Activated CD4-positive, alpha-beta T cell treated with anti-CD3 and anti-CD28 coated beads, Interleukin-2, amount 10 ng/mL, durations not matched to agents 7 days and 5 days (primary cell): ENCODE measurements at places on chromosomes 3 and 15. TPM values are rescaled to one million over a fixed set of nuclear protein-coding genes. Genes with fewer than 3 reads are reported as not detected.

DNA sequence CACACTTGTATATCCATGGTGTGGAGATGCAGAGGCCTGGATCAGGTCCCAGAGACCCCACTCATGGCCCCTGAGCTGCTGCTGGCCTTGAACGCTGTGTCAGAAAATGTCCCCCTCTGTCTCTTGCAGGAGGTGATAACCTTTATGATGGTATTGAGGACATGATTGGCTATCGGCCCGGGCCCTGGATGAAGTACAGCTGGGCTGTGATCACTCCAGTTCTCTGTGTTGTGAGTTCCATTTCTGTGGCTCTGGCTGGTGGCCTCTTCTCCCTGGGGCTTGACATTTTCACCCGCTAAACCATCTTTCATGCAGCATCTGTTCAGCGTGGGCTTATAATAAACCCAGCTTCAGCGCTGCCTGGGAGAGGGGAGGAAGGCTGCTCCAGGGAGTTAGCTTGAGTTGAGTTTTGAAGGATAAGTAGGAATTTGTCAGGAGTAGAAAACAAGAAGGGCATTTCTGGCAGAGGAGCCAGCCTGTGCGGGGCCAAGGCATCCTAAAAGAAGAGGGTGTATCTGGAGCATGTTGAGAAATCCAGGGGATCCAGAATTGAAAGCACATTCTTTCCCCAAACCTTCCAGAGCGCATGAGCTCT, 61.1 kb downstream of the GRIP2 start:
- DNase-seq = no peak

DNA sequence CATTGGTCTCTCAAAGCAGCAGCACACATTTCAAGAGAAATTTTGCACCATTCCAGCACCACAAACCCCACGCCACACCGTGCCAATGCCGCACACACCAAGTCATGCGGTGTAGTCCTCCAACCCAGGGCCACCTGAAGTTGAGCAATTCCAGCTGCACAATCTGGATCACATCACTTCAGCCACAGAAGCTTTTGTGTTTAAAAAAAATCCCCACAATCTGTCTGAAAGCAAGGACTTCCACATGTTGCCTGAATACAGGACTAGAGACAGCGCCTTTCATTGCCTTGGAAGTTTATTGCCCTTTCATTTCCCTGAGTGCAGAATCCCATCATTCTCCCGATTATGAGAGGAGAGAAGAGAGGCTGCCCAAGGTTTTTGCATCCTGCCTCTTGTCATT, 175.6 kb upstream of the BCL6 start:
- no peak for DNase-seq

DNA sequence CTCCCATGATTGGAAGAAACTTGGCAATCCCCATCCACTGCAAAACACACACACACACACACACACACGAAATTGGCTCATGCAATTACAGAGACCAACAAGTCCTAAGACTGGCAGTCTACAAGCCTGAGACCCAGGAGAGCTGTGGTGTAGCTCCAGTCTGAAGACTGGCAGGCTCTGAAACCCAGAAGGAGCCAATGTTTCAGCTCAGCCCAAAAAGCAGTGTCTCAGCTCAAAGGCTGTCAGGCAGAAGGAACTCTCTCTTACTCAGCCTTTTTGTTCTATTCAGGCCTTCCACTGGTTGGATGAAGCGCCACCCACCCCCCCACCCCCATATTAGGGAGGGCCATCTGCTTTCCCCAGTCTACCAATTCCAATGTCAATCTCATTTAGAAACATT, 32.1 kb downstream of the MESD start:
- DNase-seq = no peak

The HHATL gene
- not detected for total RNA-seq

The ZBED2 gene
- 3.6 TPM for total RNA-seq

The DUOX2 gene
- total RNA-seq = 0.02 TPM

- no peak for DNase-seq
These were observed 13.2 kb downstream of the LIMD1 start for GRCh38 chr3:45607790-45608189.

The EBLN2 gene
- 6.9 TPM for total RNA-seq

DNA sequence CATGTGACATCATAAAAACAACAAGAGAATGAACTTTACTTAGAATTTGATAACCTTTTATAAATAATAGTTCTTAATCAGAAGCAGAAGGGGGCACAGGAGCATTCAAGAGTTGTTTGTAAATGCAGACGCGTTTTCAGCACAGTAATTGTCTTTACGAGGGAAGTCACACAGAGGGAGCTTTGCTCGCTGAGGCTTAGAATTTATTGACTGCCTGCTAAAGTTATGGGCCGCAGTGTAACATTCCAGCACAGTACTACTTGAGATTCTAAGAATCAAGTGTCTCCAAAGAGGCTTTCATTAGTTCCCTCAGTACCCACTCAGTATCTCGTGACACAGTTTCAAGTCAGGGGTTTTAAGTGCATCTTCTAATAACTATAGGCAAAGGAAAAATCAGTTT, 288.7 kb downstream of the NR2F2 start:
- no peak for DNase-seq

The IL17RB gene
- total RNA-seq = 3.7 TPM

DNA sequence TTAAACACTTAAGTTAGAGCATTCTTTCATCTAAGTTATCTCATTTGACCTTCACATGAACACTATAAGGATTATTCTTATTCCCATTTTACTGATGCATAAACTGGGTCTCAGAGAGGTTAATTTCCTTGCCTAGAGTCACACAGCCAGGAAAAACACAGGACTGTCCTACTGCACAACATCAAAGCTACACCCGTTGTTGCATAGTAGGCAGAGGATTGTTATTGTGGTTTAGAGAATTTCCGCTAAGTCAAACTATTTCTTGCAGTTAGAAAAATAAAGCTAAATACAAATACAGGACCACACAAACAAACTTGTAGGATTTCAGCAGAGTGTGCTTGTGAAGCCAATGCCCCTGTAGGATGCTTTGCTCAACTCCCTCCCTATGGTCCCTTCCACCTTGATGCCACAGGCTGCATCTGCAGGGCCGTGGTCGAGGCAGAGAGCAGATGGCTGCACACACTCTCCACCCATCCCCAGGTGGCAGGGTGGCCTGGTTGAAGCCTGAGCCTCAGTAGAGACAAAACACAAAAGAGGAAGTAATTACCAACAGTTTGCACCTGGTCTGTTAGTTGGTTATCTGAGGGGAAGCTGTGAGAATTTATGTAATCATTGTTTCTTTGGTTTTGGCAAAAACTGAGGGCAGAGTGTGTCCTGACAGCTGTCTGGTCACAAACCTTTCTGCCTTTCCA, 41.1 kb upstream of the SKOR1 start:
- peak; percentile 42 for DNase-seq

- DNase-seq = no peak
These were observed 342.9 kb downstream of the THSD4 start for GRCh38 chr15:71458089-71458660.

GRCh38 chr3:171383206-171384018, 76.8 kb downstream of the TNIK start:
- DNase-seq = no peak

DNA sequence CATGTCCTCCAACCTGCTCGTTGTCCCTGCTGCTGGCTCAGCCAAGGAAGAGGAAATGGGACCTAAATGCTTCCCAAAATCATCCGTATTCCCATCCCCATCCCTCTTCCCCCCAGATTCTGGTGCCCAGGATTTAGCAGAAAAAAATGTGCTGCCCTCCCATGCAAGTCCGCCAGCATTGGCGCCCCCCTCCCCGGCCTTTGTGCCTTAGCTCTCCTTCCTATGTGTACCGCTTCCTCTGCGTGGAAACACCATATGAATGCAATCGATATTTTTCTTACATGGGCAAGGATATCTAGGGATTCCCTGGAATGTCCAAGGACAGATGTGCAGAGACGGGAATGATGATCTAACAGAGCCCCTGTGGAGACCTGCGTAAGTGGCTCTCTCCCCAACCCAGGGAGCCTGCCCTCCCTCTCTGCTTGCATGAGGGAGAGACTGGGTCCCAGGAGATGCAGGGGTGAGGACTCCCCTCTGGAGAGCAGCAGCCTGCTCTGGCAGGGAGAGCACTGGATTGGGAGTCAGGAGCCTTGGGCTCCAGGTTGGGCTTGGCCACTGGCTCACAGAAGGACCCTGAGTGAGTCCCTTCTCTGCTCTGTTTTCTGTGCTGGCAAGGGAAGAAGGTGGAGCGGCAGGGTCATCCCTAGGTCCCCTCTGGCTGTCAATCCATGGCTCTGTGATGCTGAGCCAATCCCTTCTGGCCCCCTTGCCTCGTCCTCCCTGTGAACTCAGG, 227.2 kb downstream of the XXYLT1 start:
- no peak for DNase-seq

GRCh38 chr3:149010504-149010951, 19.2 kb downstream of the GYG1 start:
- no peak for DNase-seq

The IL17RD gene
- not detected for total RNA-seq

DNA sequence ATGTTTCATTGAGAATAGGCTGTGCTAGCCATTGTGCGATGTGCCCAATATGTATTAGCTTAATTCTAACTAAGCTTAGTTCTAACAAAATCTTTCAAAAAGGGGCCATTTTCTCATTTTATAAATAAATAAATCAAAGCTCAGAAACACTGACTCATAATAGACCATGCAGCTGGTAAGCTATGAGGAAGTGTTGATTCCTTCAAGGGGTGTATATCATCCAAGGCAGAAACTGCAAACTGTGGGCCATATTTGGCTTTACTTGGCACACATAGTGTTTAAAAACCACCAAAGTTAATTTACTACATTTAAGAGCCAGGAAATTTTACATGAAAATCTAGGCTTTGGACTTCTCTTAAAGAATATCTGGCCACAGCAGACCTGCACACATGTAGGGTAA, 136.5 kb downstream of the ZNF621 start:
- no peak for DNase-seq

DNA sequence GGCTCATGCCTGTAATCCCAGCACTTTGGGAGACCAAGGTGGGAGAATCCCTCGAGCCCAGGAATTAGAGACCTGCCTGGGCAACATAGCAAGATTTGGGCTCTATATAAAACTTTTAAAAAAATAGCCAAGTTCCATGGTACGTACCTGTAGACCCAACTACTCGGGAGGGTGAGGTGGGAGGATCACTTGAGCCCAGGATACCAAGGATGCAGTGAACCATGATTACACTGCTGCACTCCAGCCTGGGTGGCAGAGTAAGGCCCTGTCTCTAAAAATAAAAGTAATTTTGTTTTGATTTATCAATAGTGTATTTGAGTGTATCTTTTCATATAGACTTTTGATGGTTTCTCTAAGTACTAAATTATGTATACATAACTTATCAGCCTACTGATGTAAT, 63.1 kb downstream of the LSM3 start:
- DNase-seq = no peak

DNA sequence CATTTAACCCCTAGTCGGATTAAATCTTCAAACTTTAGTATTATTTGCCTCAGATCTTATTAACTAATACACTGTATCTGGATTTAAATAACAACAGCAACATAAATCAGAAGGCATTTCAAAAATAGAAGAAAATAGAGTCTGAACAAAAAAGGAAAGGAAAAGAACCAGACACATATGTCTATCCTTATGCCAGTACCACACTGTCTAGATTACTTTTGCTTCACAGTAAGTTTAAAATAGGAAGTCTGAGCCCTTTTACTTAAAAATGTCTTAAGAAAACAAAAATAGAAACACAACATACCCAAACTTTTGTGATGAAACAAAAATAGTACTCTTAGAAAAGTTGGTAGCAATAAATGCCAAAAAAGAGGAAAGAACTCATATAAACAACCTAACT, 1615.8 kb downstream of the SI start:
- no peak for DNase-seq

DNA sequence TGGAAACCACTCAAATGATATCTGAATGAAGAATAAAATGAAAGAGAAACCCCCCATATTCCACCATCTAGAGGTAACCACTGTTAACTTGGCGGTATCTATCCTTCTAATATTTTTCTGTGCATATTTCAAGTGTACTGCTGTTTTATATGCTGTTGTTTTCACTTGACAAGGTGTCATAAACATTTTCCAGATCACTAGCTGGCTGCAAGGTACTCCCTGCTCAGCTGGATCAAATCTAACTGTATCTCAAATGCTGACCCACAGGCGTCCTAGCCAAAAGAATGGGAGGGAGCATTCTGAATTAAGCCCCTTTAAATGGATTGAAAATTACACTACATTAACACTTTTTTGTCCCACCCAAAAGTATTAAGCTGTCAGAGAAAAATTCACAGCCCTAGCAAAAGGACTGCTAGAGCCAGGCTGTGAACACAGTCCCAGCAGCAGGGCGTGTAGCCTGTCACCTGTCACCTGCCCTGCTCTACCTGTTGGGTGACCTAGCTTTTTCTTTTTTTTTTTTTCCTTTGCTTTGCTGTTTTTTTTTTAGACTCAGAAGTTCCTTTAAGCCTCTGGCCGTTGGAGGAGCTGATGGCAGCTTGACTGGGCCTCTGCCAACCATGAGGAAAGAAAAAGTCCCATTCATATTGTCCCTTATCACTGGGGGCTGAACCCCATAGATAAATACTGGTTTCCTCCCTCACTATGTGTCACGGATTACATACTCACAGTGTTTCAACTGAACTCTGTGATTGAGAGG, 93.7 kb upstream of the TSC22D2 start:
- DNase-seq = no peak

GRCh38 chr3:157131861-157132260, 28.1 kb downstream of the CCNL1 start:
- no peak for DNase-seq

The ACP3 gene
- total RNA-seq = not detected

GRCh38 chr15:92362001-92362350, 31.7 kb upstream of the ST8SIA2 start:
- DNase-seq = no peak

GRCh38 chr3:11637901-11638458, 5.7 kb downstream of the VGLL4 start:
- no peak for DNase-seq

- DNase-seq = no peak
These were observed 129.1 kb upstream of the TGFBR2 start for GRCh38 chr3:30477149-30477921.

DNA sequence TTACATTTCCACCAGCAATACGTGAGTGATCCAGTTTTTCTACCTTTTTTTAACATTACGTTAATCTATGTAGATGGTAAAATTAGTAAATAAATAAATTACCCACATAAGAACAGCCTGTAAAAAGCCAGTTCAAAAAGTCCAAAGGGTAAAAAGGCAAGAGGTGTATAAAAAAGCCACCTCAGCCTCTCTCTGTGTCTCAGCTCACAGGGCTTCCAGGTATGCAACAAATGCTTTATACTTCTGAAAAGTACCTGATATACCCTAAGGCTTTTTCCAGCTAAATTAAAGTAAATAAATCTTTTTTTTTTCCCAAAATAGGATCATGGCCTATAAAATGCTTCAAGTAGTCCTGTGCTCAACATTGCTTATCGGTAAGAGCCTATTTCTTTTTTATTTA, at the start of gene C3orf85:
C3orf85 (plus strand) TSS at position 197 of the 400 bp plus-strand sequence; CDS start at position 326, 129 bp downstream.
- no peak for DNase-seq

- no peak for DNase-seq
These were observed 72.8 kb downstream of the GALK2 start for GRCh38 chr15:49242820-49243219.

The LRIG1 gene
- total RNA-seq = 26.1 TPM

DNA sequence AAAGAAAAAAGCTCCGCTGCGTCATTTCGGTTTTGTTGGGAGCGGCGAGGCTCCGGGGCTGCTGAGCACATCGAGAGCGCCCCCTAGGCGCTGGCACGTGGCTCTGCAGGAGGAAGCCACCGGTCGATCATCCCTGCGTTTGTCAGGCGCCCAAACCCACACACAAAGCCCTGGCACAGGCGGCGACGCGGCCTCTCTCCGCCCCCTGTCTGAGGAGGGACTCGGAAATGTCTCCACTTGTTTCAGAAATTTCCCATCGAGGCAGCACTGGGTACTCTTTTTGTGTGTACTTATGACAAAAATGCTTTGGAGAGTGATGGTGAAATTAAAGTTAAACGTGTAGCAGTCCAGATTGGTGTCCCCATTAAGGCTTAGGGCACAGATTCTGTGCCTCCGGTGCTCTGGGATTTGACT, 407.3 kb upstream of the ONECUT1 start:
- DNase-seq = peak; percentile 46
